NCI-H1092 (cell line): ENCODE measurements at places on chromosomes 3 and 15.

GRCh38 chr3:172869784-172870518 is 119.4 kb downstream of the ECT2 start:
- no peak for DNase-seq

- DNase-seq, result no peak
Observed at GRCh38 chr3:25033407-25034029, 394.5 kb upstream of the RARB start.

GRCh38 chr3:152127058-152127457 is 141.7 kb upstream of the MBNL1 start:
- DNase-seq, result no peak

- DNase-seq, result no peak
Observed at GRCh38 chr3:193884027-193884426, 251.9 kb upstream of the HES1 start.

DNA sequence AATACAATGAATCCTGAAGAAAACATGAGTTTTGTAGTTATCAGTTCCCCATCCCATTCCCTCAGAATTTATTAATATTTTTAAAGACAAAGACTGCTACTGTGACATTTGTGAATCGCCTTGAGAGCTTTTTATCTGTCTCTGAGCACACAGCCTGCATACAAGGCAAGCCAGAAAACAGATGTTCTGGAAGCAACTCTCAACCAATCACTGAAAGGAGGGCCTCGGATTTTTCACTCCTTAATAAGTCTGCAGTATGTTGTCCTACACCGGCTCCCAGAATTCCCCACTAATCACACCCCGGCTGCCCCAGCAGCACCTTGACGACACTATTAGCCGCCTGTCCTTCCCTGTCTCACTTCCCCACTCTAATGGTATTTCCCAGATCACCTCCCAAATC is 138.5 kb downstream of the ZNF621 start:
- no peak for DNase-seq

DNA sequence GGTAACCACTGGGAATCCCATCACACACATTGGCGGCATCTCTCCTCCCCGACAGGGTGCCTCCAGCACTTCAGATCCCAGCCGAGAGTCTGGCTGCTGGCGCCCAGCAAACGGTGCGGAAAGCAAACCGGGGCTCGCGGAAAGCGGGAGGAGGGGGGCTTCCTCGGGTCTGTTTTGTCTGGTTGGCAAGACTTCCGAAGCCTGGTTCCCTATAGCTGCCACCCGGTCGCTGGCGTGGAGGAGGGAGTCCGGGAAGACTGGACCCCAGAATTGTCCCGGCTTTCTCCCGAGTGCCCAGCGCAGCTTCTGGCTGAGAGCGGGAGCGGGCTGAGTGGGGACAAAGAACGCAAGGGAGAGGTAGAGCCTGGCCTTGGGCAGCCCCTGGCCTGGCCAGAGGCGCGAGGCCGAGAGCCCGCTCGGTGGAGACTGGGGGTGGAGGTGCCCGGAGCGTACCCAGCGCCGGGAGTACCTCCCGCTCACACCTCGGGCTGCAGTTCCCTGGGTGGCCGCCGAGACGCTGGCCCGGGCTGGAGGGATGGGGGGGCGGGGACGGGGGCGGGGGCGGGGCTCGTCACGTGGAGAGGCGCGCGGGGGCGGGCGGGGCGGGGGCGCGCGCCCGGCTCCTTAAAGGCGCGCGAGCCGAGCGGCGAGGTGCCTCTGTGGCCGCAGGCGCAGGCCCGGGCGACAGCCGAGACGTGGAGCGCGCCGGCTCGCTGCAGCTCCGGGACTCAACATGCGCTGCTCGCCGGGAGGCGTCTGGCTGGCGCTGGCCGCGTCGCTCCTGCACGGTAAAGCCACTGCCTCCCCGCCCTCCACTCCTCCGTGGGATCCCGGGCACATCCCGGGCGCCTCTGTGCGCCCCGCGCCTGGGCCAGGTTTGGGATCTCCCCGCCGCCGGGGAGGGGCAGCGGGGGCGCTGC is at the start of gene CHRNA7:
CHRNA7 (plus strand) TSS at position 654 of the 920 bp plus-strand sequence; CDS start at position 734, 80 bp downstream.
- peak; percentile 41 for DNase-seq

DNA sequence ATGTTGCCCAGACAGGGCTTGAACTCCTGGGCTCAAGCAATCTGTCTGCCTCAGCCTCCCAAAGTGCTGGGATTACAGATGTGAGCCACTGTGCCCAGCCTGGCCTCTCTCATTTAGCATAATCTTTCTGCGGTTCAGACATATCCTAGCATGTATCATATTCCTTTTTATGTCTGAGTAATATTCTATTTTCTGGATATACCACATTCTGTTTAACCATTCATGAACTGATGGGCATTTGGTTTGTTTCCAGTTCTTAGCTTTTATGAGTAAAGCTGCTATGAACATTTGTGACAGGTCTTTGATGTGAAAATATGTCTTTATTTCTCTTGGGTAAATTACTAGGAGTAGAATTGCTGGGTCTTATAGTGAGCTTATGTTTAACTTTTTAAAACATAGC is 23.5 kb downstream of the FAM81A start:
- no peak for DNase-seq

DNA sequence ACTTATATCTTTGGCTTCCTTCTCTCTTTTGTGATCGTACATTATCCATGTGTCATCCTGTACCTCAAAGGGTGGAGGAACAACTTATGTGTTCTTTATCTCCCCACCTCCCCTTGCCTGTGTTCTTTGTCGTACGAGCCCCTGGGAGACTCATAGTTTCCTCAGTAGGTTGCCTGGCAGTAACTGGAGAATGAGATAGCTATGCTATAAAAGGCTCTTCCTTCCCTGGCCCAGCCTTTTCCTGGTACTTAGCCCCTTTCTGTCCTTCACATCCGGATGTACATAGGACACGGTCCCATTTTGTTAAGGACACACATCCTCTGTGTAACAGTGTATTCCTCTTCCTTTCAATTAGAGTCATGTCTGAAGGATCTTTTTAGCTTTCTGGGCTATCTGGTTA is 32.1 kb downstream of the PLCL2 start:
- no peak for DNase-seq

- no peak for DNase-seq
Observed at GRCh38 chr15:52784799-52785671, 5.1 kb downstream of the ONECUT1 start.
